ENCODE measurements at places on chromosomes 12 and 14. TPM values are rescaled to one million over a fixed set of nuclear protein-coding genes. Genes with fewer than 3 reads are reported as not detected.
A peak's percentile ranks its signal among the peaks of the same experiment; 100 is the strongest.

Gene DEPDC4
- polyA plus RNA-seq, result 1.4 TPM

Gene RTN1
- 1.9 TPM for polyA plus RNA-seq

Gene CDH24
- 6.5 TPM for polyA plus RNA-seq

Gene MNAT1
- polyA plus RNA-seq, result 49.4 TPM

Gene TRHDE
- 1.2 TPM for polyA plus RNA-seq

Gene OR4N2
- not detected for polyA plus RNA-seq

Gene FOXM1
- polyA plus RNA-seq, result 15.8 TPM

Gene GOLGA5
- polyA plus RNA-seq, result 27.9 TPM

Gene SDS
- 0.10 TPM for polyA plus RNA-seq

DNA sequence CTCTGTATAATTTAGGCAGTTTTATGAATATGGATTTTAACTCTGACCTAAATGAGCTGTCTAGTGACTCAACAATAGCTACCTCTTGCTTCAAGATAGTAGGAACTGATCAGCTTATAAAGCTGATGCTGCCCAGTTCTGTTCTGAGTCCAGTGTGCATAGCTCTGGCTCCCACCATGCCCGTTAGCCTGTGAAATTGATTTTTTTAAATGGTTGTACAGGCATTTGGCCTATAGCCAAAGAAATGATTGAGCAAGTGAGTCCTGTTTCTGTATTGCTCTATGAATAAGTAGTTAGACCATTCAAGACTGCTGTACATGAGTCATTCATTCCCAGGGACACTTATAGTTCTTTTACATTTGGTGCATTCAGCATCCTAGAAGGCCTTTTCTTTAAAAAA lies 36.4 kb downstream of the SAMD4A start:
- peaks cover 8% of the 10 kb centered on the region for H3K4me1 ChIP-seq
- H3K4me3 ChIP-seq, result no peak overlapping the region
- H3K27ac ChIP-seq, result no peak overlapping the region
- DNase-seq, result no peak
- no peaks in the 10 kb centered on the region for H3K27me3 ChIP-seq
- H3K36me3 ChIP-seq, result peaks cover 5% of the 10 kb centered on the region

- H3K4me1 ChIP-seq, result peaks cover 20% of the 10 kb centered on the region
- no peaks in the 10 kb centered on the region for H3K36me3 ChIP-seq
- peaks cover 23% of the 10 kb centered on the region for H3K27me3 ChIP-seq
These were observed 23.0 kb downstream of the DIO3 start for GRCh38 chr14:101584055-101584859.

GRCh38 chr14:81940651-81941050 lies 407.0 kb upstream of the SEL1L start:
- H3K36me3 ChIP-seq, result no peaks in the 10 kb centered on the region
- H3K4me3 ChIP-seq, result no peak overlapping the region
- H3K27ac ChIP-seq, result no peak overlapping the region
- peak; percentile 16 for DNase-seq
- no peaks in the 10 kb centered on the region for H3K27me3 ChIP-seq

DNA sequence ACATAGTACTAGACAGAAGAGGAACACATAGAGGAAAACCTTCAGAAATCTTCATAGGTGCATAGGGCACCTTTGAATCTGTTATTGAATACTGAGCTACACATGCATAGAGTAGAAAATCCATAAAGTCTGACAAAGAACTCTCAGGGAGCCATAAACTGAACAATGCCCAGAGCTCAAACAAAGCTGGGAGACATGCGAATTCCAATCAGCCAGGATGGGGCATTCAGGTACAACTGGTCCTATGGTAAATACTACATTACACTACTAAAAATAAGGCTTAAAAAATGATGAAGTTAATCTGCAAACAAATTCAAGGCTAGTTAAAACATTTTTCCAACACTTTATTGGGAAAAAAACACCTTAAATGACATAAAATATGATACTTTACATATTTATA lies 259.7 kb downstream of the DIO2 start:
- no peak overlapping the region for H3K27ac ChIP-seq
- no peaks in the 10 kb centered on the region for H3K27me3 ChIP-seq
- H3K4me1 ChIP-seq, result no peaks in the 10 kb centered on the region
- no peaks in the 10 kb centered on the region for H3K36me3 ChIP-seq

GRCh38 chr12:92036771-92037453 lies 108.7 kb downstream of the BTG1 start:
- peaks cover 9% of the 10 kb centered on the region for H3K4me1 ChIP-seq
- peak; percentile 58 for DNase-seq
- H3K4me3 ChIP-seq, result no peak overlapping the region
- no peak overlapping the region for H3K27ac ChIP-seq
- no peaks in the 10 kb centered on the region for H3K36me3 ChIP-seq

- H3K27me3 ChIP-seq, result no peaks in the 10 kb centered on the region
- H3K4me1 ChIP-seq, result peaks cover 34% of the 10 kb centered on the region
- H3K36me3 ChIP-seq, result peaks cover 55% of the 10 kb centered on the region
These were observed 7.8 kb downstream of the KMT5A start for GRCh38 chr12:123391546-123392343.

- DNase-seq, result no peak
- H3K36me3 ChIP-seq, result peaks cover 12% of the 10 kb centered on the region
- peaks cover 3% of the 10 kb centered on the region for H3K4me1 ChIP-seq
- no peak overlapping the region for H3K4me3 ChIP-seq
These were observed 116.8 kb downstream of the RIN3 start for GRCh38 chr14:92630367-92630766.

- peaks cover 9% of the 10 kb centered on the region for H3K4me1 ChIP-seq
- H3K36me3 ChIP-seq, result peaks cover 26% of the 10 kb centered on the region
- H3K4me3 ChIP-seq, result no peak overlapping the region
- H3K27ac ChIP-seq, result no peak overlapping the region
- no peak for DNase-seq
- H3K27me3 ChIP-seq, result no peaks in the 10 kb centered on the region
These were observed 11.5 kb upstream of the EID3 start for GRCh38 chr12:104291867-104292524.

GRCh38 chr12:6041891-6042290 lies 82.6 kb downstream of the VWF start:
- no peak for DNase-seq
- H3K4me3 ChIP-seq, result no peak overlapping the region
- no peak overlapping the region for H3K27ac ChIP-seq
- H3K27me3 ChIP-seq, result peaks cover 2% of the 10 kb centered on the region
- no peaks in the 10 kb centered on the region for H3K4me1 ChIP-seq
- no peaks in the 10 kb centered on the region for H3K36me3 ChIP-seq

DNA sequence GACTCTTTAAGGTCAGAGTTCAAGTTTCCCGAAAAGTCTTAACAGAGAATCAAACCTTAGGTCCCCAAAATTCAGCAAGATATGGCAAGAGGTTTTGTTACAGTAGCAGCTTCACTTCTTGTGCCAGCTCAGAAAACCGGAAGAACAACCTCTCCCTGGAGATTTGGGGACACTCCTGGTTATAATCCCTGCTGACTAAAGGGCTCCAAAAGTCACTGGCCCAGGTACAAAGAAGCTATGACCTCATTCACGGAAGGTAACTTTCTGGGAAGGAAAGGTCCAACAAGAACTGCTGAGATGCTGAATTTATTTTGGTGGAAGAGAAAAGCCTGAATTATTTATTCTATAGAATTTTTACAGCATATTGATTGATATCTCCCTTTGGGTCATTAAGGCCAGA lies 55.6 kb upstream of the DIO2 start:
- no peak overlapping the region for H3K27ac ChIP-seq
- H3K4me3 ChIP-seq, result no peak overlapping the region
- no peaks in the 10 kb centered on the region for H3K36me3 ChIP-seq
- H3K4me1 ChIP-seq, result no peaks in the 10 kb centered on the region
- H3K27me3 ChIP-seq, result no peaks in the 10 kb centered on the region
- no peak for DNase-seq

GRCh38 chr12:131210506-131211339 lies 257.0 kb downstream of the ADGRD1 start:
- H3K27ac ChIP-seq, result no peak overlapping the region
- no peaks in the 10 kb centered on the region for H3K27me3 ChIP-seq
- no peak overlapping the region for H3K4me3 ChIP-seq
- H3K36me3 ChIP-seq, result no peaks in the 10 kb centered on the region

DNA sequence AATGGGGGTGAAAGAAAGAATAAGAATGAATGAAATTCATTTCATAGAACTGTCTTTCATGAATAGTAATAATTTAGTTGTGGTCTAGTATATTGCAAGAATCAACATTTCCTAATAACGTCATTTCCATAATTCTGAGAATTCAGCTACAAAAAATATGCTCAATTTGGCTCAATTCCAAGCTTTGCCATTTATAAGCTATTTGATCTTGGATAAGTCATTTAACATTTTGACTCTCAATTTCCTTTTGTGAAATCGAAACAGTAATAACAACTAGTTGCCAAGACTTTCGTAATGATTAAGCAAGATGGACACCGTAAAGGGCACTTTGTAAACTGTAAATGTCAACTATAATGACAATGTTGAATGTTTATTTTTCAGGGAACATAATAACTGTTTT lies 18.1 kb downstream of the NOS1 start:
- H3K4me1 ChIP-seq, result no peaks in the 10 kb centered on the region
- H3K36me3 ChIP-seq, result no peaks in the 10 kb centered on the region
- no peak for DNase-seq
- H3K4me3 ChIP-seq, result no peak overlapping the region
- no peaks in the 10 kb centered on the region for H3K27me3 ChIP-seq

GRCh38 chr12:4820971-4821370 lies 88.7 kb upstream of the KCNA1 start:
- peaks cover 11% of the 10 kb centered on the region for H3K4me1 ChIP-seq
- H3K27me3 ChIP-seq, result no peaks in the 10 kb centered on the region
- H3K27ac ChIP-seq, result no peak overlapping the region
- no peaks in the 10 kb centered on the region for H3K36me3 ChIP-seq
- no peak for DNase-seq
- H3K4me3 ChIP-seq, result no peak overlapping the region

- no peaks in the 10 kb centered on the region for H3K36me3 ChIP-seq
- H3K4me1 ChIP-seq, result no peaks in the 10 kb centered on the region
- DNase-seq, result no peak
These were observed 8.5 kb downstream of the RDH16 start for GRCh38 chr12:56948881-56949280.

DNA sequence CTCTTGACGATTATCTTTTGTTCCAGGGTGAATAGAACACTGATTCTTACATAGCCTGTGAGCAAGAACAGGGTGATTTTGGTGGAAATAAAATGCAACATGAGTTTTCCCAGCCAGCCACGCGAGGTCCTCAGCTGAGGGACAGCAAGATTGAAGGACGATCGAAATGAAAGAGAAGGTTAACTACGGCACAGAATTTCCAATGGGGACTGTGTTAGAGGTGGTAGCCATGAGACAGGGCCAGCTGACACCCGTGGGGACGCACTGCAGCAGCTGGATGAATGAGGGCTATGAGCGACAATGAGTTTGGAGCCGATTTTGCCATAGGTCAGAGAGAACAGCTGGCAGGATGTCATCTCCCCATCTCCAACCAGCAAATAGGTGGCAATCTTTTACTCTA lies 243.4 kb upstream of the PELI2 start:
- H3K27ac ChIP-seq, result no peak overlapping the region
- H3K36me3 ChIP-seq, result no peaks in the 10 kb centered on the region
- peak; percentile 42 for DNase-seq
- peaks cover 15% of the 10 kb centered on the region for H3K27me3 ChIP-seq

- H3K36me3 ChIP-seq, result no peaks in the 10 kb centered on the region
- H3K27me3 ChIP-seq, result peaks cover 31% of the 10 kb centered on the region
- DNase-seq, result no peak
- peaks cover 14% of the 10 kb centered on the region for H3K4me1 ChIP-seq
- H3K27ac ChIP-seq, result no peak overlapping the region
- no peak overlapping the region for H3K4me3 ChIP-seq
These were observed 150.6 kb downstream of the BCL11B start for GRCh38 chr14:99121319-99121875.

GRCh38 chr12:46487567-46488131 lies 115.1 kb upstream of the SLC38A2 start:
- H3K4me1 ChIP-seq, result peaks cover 3% of the 10 kb centered on the region
- H3K4me3 ChIP-seq, result no peak overlapping the region
- no peaks in the 10 kb centered on the region for H3K36me3 ChIP-seq
- H3K27ac ChIP-seq, result no peak overlapping the region

DNA sequence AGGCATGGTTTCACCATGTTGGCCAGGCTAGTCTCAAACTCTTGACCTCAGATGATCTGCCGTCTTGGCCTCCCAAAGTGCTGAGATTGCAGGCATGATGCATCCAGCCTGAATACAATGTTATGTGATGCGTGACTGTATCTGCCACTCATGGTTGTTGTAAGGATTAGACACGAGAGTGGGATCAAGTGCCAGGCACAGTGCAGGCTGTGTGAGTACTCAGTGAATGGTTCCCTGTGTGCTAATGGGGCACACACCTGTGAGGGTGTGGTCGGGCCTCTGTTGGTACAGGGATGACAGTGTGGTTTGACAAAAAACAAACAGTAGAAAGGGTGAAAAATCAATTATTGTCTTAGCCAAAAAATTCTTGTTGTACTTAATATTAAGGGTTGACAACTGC lies 61.8 kb downstream of the TECPR2 start:
- H3K36me3 ChIP-seq, result peaks cover 19% of the 10 kb centered on the region
- H3K4me3 ChIP-seq, result no peak overlapping the region
- no peaks in the 10 kb centered on the region for H3K4me1 ChIP-seq
- no peaks in the 10 kb centered on the region for H3K27me3 ChIP-seq
